Retinal pigment epithelial cell (primary cell): ENCODE measurements at places on chromosomes 7 and 10.
A peak's percentile ranks its signal among the peaks of the same experiment; 100 is the strongest.

DNA sequence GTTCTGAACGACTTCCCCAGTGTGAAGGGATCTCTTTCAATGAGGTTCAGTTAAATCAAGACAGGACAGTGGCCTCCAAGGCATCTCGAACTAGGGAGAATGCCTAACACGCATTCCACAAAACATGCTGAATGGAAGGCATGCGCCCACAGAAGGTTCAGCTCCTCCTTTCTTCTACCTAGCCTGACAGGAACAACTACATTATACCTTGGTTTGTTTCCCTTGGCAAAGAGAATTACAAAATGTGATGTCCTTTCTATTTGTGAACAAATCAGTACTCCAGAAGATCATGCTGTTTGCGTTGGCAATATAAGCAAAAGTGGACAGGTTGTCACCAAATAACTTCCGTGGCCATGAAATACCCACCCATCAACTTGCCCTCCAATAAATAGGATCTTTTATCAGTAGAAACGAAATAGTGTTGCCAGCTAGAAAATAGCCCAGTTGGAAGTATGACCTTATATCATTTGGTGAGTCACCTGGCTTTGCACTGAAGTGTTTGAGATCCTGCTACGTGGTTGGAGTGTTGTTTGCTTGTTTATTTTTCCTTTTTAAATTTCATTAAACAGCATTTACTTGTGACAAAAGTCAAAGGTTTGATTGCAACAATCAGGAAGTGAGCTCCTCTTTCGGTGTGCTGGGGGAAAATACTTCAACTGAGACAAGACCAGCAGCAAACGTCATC lies 117.0 kb upstream of the FAM204A start:
- no peak for DNase-seq

DNA sequence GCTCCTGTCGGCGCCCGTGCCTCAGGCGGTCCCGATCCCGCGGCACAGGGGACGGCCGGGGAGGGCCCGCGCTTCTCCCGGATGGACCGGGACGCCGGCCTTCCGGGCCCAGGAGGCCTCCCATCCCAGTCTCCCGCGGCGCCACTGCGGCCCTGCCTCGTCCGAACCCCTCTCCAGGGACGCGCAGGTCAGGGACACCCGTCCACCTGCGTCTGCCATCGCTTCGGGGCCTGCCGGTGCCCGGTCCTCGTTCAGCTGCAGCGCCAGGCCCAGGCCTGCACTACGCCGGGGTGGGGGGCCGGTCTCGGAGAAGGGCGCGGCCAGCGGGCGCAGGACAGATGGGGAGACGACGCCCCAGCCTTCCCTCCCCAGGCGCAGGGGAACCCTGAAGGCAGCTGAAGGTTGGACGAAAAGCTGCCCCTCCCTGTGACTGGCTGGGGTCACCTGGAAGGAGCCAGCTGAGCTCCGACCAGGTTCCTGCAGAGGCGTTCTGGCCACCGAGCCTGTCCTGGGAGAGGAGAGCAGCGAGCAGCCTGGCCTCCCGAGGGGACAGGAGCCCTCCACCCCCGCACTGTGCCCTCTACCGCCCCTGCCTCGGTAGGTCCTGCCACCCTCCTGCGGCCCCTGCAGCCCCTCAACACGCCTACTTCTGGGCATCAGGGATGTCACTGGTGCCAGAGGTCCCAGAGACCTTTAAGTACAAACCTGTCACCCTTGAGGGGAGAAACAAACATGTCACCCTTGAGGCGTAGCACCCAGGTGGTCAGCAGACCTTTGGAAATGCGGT lies 84.3 kb downstream of the LANCL2 start:
- DNase-seq: no peak

DNA sequence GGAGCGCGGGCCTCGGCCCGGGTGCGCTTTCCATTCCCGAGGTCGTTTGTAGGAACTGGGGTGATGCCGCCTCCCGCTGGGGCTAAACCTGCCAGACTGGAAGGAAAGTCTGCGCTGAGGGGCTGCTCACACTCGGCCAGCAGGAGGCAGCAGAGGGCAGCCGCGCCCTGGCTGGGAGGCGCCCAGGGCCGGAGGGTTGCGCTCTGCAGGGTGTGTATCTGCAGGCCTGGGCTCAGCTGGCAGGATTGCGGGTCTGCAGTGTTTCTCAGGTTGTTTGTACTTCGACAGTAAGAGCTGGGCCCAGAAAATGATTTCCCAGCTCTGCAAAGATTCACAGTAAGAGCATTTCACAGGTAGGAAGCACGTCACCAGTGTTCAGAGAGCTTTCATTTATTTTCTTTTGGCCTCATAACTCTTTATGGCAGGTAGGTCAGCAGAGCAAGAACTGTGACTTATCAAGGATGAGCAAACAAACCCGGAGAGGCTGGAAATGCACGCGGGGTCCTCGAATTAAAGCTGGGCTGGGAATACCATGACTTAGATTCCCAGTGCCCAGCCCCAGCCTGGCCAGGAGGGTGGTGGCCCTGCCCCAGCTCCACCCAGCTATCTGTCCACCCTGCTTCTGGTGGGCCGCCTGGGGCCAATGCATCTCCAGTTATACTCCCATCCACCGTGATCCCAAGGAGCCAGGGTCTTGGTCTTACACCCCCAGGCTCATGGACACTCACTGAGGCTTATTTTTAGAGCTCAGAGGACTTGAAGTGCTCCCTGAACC lies 15.2 kb upstream of the PPP2R2D start:
- DNase-seq: no peak

DNA sequence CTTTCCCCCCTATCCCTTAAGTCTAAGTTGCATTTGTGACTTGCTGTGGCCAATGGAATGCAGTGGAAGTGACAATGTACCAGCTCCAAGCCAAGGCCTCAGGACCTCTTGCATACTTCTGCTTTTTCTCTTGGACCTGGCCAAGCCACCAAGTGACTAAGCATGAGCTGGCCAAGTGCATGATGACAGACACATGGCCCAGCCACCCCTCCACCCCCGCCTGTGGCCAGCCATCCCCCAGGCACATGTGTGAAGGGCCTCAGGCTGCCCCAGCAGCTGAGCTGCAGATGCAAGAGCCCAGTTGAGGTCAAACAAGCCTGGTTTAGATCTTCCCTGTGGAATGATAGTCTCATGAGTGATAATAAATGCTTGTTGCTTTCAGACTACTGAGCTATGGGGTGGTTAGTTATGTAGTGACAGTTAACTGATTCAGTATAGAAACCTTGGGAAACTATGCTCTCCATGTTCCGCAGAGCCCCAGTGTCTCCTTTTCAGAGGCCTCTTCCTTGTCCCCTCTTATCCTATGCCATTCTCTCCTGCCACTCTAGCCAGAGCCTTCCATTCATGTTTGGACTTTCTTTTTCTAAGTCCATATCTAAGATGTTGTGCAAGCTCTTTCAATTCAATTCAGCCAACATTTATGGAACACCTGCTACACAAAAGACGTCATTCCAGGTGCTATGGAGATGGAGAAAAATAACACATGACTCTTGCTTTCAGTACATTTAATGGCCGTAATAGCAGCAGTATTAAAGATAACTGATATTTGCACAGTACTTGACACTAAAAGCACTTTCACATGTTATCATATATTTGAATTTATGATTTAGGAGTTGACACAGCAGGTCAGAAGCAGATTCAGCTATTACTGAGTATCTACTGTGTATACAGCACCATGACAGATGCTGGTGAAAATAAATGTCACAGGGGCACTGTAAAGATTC lies 55.5 kb upstream of the LOXL4 start:
- DNase-seq: peak; percentile 29

DNA sequence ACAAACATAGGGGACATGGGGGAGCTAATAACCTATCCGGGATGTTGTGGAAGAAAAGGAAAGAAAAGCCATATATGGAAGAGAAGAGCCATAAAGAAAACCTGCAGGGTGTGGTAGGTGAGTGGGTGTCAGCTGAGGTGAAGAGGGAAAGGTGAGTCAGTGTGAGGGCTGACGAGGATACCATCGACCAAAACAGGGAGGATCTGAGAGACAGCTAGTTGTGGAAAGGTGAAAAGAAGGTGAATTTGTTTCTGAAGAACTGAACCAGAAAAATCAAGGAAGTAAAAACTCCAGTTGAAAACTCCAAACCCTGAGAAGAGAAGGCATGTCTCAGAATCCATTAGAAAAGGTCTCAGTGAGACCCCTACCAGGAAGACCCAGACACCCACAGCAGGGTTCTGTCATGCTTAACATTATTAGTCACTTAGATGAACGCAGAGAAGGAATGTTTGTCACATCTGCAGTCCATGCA lies 4.1 kb downstream of the BLNK start:
- no peak for DNase-seq

DNA sequence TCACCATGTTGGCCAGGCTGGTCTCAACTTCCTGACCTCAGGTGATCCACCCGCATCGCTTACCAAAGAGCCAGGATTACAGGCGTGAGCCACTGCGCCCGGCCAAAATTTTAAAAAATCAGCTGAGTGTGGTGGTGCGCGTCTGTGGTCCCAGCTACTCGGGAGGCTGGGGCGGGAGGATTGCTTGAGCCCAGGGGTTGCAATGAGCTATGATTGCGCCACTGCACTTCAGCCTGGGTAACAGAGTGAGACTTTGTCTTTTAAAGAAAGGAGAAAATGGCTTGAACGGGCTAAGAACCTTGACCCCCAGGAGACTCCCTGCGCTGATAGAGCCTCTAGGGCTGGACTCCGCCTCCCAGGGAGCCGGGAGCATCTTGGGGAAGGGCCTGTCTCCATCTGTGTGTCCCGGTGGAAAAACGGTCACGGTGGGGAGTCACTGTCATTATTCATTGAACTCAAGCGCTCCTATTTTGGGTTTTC lies 760 bp upstream of the KCTD7 start:
- no peak for DNase-seq

- no peak for DNase-seq
Observed at GRCh38 chr7:47512481-47513176, 69.3 kb downstream of the TNS3 start.

GRCh38 chr7:111953611-111954010 lies 252.6 kb downstream of the DOCK4 start:
- no peak for DNase-seq

DNA sequence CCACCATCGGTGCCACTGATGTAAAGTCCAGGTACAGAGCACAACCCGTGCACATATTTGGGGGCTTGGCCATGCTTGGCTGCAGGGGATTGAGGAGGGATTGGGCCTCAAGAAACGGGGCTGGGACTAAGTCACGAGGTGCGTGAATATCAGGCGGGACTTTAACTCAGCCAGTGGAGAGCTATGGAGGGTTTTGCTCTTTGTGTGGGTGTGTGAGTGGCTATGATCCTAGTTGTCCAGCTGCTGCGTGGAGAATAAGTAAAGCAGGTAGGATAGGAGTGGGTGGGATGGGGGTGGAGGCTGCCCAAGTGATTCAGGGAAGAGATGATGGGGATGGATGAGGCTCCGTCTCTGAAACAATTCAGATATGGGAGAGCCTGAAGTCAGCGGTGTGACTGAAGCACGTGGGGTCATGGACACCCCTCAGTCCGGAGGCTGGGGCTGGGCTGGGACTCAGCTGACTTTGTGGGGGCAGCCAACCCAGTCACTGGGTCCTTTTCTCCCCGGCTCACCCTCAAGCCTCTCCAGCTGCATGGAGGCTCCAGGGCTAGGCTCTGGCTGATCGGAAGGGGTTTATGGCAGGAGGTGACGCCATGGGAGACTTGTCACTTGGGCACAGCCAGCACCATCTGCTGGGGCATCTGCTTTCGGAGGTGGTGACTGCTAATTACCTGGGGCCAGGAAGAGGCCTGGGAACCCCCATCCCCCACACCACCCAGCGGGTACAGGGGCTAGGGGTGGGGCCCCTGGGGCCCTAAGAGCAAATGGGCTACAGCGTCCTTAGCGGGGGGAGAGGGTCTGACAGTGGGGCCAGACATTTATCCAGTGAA lies 1.7 kb upstream of the LFNG start:
- DNase-seq: no peak

DNA sequence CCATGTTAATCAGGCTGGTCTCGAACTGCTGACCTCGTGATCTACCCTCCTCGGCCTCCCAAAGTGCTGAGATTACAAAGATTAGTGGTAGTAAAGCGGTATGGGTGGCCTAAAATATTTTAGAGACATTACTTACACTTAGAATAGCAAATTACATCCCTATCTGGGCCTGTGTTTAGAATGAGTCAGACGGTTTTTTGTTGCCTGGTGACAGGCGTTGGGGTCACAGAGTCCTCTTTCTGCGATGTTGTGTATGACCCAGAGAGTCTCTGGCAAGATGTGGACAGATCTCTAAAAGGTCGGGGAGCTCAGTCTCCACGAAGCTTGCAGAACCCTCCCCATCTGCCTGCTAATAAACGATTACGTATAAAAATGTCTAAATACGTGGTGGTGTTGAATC lies 39.6 kb upstream of the PRKCQ start:
- DNase-seq: no peak

GRCh38 chr7:148567524-148567923 lies 23.0 kb upstream of the C7orf33 start:
- no peak for DNase-seq

DNA sequence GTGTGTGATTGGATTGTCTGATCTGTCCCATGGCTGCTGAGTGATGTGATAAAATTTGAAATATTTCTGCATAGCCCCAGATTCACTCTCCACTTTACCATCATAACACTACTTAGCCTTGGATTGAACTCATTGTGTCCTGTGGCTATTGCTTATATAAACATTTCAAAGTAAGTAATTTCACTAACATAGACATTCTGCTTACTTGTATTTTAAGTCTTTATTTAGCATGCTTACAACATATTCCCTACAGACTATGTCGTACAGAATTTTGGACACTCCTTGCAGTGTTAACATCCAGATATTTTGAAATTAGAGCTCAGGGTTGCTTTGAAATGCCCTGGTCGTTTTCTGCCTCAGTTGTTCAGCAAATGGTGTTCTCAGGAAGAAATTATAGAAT lies 117.6 kb downstream of the LRRC4 start:
- no peak for DNase-seq

GRCh38 chr7:29078311-29079260 lies 67.8 kb downstream of the CPVL start:
- no peak for DNase-seq

GRCh38 chr7:68304536-68304935 lies 1293.7 kb upstream of the AUTS2 start:
- DNase-seq: no peak

DNA sequence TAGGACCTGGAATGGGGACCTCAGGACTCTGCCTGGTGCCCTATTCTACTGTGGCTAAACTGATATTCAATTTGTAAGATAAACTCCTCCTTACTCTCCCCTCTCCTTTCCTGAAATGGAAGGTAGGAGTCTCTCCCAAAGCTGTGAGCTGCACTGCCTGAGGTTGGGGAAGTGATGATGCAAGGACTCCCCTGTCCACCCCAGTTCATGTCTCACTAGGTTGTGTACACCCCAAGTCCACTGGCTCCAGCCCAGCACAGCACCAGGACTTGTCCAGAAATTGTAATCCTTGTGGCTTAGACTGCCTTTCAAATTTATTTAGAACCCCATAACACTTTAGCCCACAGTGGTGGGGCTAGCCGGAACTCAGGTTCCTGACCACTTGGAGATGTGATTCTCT lies 247.2 kb upstream of the CTBP2 start:
- DNase-seq: no peak

- no peak for DNase-seq
Observed at GRCh38 chr10:86207226-86207625, 159.4 kb downstream of the GRID1 start.

DNA sequence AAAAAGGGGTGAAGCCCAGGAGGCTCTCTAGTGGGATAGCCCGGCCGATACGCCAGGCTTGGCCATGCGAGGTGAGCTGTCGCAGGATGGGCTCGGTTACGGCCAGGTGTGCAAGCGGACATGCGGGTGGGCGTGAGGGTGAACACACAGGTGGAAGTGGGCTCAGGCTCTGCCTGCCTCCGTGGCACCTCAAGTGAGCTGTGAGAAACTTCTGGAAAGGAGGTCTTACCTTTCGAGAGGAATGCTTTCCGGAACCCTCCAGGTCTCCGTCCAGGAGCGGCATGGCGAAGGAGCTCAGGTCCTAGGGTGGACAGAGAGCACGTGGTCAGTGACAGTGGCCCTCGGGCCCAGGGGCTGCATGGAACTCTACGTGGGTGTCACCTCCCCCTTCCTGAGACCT lies 90.7 kb downstream of the PRKAG2 start:
- no peak for DNase-seq
